Kidney (tissue), 22 donors: ENCODE measurements at places on chromosomes 12 and 14. TPM values are rescaled to one million over a fixed set of nuclear protein-coding genes. Genes with fewer than 3 reads are reported as not detected.

The WSCD2 gene
- 2.0 TPM for polyA plus RNA-seq

The CNTN1 gene
- 6.3 TPM for polyA plus RNA-seq

The SLC6A13 gene
- 161 TPM for polyA plus RNA-seq

The FZD10 gene
- 0.11 TPM for polyA plus RNA-seq

The TMEM132D gene
- not detected for polyA plus RNA-seq

The MMP19 gene
- 2.0 TPM for polyA plus RNA-seq

The TMED10 gene
- 222 TPM for polyA plus RNA-seq

The HCAR2 gene
- not detected for polyA plus RNA-seq

The ACOT6 gene
- polyA plus RNA-seq, result 1.4 TPM

The GSG1 gene
- polyA plus RNA-seq, result 0.34 TPM

The CRY1 gene
- 8.4 TPM for polyA plus RNA-seq

The IFNG-AS1 gene
- not detected for polyA plus RNA-seq

The MAP1LC3B2 gene
- 4.5 TPM for polyA plus RNA-seq

The KRT6C gene
- polyA plus RNA-seq, result not detected

The TSPAN11 gene
- 1.3 TPM for polyA plus RNA-seq

The CD163L1 gene
- polyA plus RNA-seq, result 8.5 TPM

The NXPH4 gene
- 0.71 TPM for polyA plus RNA-seq

The FLRT2 gene
- polyA plus RNA-seq, result 1.2 TPM

The GPR65 gene
- 0.62 TPM for polyA plus RNA-seq

The SLCO1C1 gene
- 0.39 TPM for polyA plus RNA-seq

The CCDC177 gene
- not detected for polyA plus RNA-seq

The SLC17A8 gene
- polyA plus RNA-seq, result 0.09 TPM

The PLEKHD1 gene
- polyA plus RNA-seq, result 3.4 TPM

The ST8SIA1 gene
- polyA plus RNA-seq, result 2.8 TPM

The TRIAP1 gene
- polyA plus RNA-seq, result 28.2 TPM

The ZBTB1 gene
- polyA plus RNA-seq, result 13.3 TPM

The CCDC60 gene
- not detected for polyA plus RNA-seq

The DACT1 gene
- polyA plus RNA-seq, result 2.1 TPM

The CMA1 gene
- not detected for polyA plus RNA-seq

The DLGAP5 gene
- not detected for polyA plus RNA-seq

The MYF6 gene
- not detected for polyA plus RNA-seq

The C12orf75 gene
- 107 TPM for polyA plus RNA-seq

The JDP2 gene
- polyA plus RNA-seq, result 20.1 TPM

The LRP6 gene
- polyA plus RNA-seq, result 7.5 TPM

The CTDSP2 gene
- 46.0 TPM for polyA plus RNA-seq

The ASB8 gene
- 27.3 TPM for polyA plus RNA-seq

The FLVCR2 gene
- 7.1 TPM for polyA plus RNA-seq

The BEST3 gene
- polyA plus RNA-seq, result 0.82 TPM

The CCDC38 gene
- not detected for polyA plus RNA-seq

The AKAP5 gene
- polyA plus RNA-seq, result 0.71 TPM

The CRIP2 gene
- polyA plus RNA-seq, result 338 TPM

The RPGRIP1 gene
- not detected for polyA plus RNA-seq

The KIF5A gene
- polyA plus RNA-seq, result 0.69 TPM

The MGP gene
- polyA plus RNA-seq, result 745 TPM

The OVCH1 gene
- polyA plus RNA-seq, result not detected

The TAS2R10 gene
- not detected for polyA plus RNA-seq

The SPX gene
- polyA plus RNA-seq, result 28.2 TPM

The CD27 gene
- not detected for polyA plus RNA-seq

The SAMD4A gene
- polyA plus RNA-seq, result 7.4 TPM

The OR4K14 gene
- not detected for polyA plus RNA-seq
